Thymus (tissue), 14 donors: ENCODE measurements at places on chromosomes 7 and 10. TPM values are rescaled to one million over a fixed set of nuclear protein-coding genes. Genes with fewer than 3 reads are reported as not detected.

DNA sequence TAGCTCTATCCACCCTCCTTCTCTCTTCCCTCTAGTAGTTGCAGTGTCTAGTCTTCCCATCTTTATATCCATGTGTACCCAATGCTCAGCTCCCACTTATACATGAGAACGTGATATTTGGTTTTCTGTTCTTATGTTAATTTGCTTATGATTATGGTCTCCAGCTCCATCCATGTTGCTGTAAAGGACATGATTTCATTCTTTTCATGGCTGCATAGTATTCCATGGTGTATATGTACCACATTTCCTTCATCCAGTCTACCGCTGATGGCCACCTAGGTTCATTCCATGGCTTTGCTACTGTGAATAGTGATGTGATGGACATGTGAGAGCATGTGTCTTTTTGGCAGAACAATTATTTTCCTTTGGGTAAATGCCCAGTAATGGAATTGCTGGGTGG lies 6.5 kb downstream of the PRSS2 start:
- no peaks in the 10 kb centered on the region for H3K4me1 ChIP-seq
- H3K27me3 ChIP-seq, result no peaks in the 10 kb centered on the region
- no peak overlapping the region for H3K27ac ChIP-seq
- H3K36me3 ChIP-seq, result no peaks in the 10 kb centered on the region
- no peak for DNase-seq
- H3K4me3 ChIP-seq, result no peak overlapping the region

DNA sequence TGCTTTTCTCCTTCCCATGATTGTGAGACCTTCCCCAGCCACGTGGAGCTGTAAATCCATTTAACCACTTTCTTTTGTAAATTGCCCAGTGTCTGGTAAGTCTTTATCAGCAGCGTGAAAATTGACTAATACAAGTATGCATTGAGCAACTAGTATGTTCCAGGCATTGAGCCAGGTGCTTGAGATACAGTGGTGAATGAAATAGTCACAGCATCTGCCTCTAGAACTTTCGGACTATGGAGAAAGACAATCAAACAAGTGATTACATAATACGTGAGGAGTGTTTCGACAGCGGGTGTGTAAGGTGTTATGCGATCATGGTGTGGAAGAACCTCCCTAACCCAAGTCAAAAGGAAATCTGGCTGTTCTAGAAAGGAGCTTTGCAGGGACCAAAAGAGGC lies 21.6 kb upstream of the NUP205 start:
- H3K27ac ChIP-seq, result no peak overlapping the region
- no peak overlapping the region for H3K4me3 ChIP-seq
- H3K27me3 ChIP-seq, result no peaks in the 10 kb centered on the region
- no peaks in the 10 kb centered on the region for H3K36me3 ChIP-seq

GRCh38 chr7:130996833-130997231 lies 262.8 kb upstream of the KLF14 start:
- peaks cover 12% of the 10 kb centered on the region for H3K4me1 ChIP-seq
- no peaks in the 10 kb centered on the region for H3K27me3 ChIP-seq
- H3K36me3 ChIP-seq, result no peaks in the 10 kb centered on the region
- H3K4me3 ChIP-seq, result no peak overlapping the region

DNA sequence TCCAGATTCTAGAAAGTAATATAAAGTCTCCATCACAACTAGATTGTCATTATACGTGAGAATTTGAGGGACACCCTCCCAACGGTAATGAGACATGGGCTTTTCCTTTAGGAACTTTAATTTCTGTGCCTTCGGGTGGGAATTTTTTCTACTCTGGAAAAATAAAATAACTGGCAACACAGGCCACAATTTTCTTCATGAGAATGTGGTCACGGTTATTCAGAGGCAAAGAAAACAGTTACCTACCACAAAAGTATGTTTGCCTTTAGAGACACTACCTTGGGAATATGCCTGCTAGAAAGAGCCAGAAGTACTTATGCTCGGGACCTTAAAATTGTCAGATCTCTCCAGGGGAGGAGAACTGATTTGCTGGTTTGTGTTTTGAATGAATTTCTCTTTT lies 99.4 kb downstream of the ITGA8 start:
- no peak overlapping the region for H3K27ac ChIP-seq
- no peaks in the 10 kb centered on the region for H3K4me1 ChIP-seq
- no peaks in the 10 kb centered on the region for H3K36me3 ChIP-seq
- no peak overlapping the region for H3K4me3 ChIP-seq
- H3K27me3 ChIP-seq, result no peaks in the 10 kb centered on the region

DNA sequence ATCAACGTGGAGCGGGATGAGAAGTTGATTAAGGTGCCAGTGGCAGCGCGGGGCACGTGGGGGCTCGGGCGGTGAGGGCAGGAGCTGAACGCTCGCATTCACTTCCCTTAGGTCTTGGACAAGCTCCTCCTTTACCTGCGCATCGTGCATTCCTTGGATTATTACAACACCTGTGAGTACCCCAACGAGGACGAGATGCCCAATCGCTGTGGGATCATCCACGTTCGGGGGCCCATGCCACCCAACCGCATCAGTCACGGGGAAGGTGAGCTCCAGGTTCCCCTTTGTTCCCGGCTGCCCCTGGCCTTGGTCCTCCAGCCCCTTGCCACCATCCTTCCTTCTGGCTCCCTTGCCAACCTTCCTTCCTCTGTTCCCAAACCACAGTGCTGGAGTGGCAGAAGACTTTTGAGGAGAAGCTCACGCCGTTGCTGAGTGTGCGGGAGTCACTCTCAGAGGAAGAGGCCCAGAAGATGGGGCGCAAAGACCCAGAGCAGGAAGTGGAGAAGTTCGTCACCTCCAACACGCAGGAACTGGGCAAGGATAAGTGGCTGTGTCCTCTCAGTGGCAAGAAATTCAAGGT lies 2.5 kb downstream of the UFSP1 start:
- H3K36me3 ChIP-seq, result peaks cover 63% of the 10 kb centered on the region
- H3K27ac ChIP-seq, result peak overlapping the region; percentile 87
- no peak overlapping the region for H3K4me3 ChIP-seq
- H3K27me3 ChIP-seq, result peaks cover 23% of the 10 kb centered on the region
- H3K4me1 ChIP-seq, result peaks cover 12% of the 10 kb centered on the region
- DNase-seq, result no peak

DNA sequence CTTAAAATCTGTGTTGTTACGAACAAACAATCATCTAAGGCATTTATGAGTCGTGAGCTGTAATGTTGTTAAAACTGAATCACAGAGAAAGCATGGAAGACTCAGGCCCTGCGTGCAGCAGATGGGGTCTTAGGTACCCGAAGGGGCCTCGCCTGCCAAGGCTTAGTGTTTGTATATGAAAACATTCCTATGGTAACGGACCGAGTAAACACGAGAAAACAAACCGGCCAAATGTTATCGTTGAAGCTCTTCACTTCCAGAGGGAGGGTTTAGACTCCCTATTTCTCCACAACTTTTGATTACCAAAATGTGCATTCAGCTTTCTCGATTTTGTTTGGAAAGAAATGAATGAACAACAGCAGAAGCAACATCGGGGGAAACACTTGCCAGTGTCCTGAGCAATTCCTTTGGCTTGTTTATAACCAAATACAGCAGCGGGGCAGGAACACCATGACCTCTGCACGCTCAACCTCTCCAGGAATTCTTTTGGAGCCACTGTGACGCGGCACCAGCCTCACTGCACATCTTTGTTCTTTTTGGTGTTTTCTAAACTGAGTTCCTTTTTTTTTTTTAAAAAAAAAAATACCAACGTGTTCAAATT lies 121.6 kb upstream of the KLF6 start:
- H3K36me3 ChIP-seq, result no peaks in the 10 kb centered on the region
- no peak overlapping the region for H3K27ac ChIP-seq
- DNase-seq, result no peak

GRCh38 chr7:2897023-2897422 lies 52.9 kb upstream of the GNA12 start:
- H3K27ac ChIP-seq, result no peak overlapping the region
- no peak overlapping the region for H3K4me3 ChIP-seq
- no peak for DNase-seq
- no peaks in the 10 kb centered on the region for H3K27me3 ChIP-seq

DNA sequence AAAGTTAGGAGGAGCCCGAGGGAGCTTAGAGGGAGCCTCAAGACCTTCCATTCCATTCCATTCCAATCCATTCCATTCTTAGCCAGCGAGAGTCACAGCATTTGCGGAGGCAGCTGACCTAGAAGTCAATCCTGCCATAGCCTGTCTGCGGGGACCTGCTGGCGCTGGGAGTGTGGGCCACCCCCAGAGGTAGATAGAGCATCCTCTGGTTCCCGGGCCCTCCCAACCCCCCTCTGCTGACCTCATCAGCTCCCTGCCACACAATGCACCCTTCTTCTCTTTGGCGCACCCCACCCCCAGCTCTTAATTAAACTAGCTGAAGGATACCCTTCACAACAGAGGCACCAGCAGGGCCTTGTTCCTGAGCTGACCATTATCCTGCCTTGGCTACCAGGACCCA lies 152.5 kb upstream of the ZMIZ1 start:
- no peak for DNase-seq
- no peak overlapping the region for H3K27ac ChIP-seq
- no peak overlapping the region for H3K4me3 ChIP-seq
- no peaks in the 10 kb centered on the region for H3K36me3 ChIP-seq

Gene HPS6
- 15.3 TPM for total RNA-seq

Gene MMD2
- total RNA-seq, result not detected

Gene SAMD9L
- 38.5 TPM for total RNA-seq

Gene PARG
- total RNA-seq, result 30.4 TPM

Gene TEX47
- total RNA-seq, result not detected

Gene NRG3
- total RNA-seq, result not detected

Gene CASTOR2
- total RNA-seq, result 2.5 TPM

Gene CDHR1
- total RNA-seq, result 0.52 TPM
